ENCODE measurements at places on chromosomes 6 and 20.

DNA sequence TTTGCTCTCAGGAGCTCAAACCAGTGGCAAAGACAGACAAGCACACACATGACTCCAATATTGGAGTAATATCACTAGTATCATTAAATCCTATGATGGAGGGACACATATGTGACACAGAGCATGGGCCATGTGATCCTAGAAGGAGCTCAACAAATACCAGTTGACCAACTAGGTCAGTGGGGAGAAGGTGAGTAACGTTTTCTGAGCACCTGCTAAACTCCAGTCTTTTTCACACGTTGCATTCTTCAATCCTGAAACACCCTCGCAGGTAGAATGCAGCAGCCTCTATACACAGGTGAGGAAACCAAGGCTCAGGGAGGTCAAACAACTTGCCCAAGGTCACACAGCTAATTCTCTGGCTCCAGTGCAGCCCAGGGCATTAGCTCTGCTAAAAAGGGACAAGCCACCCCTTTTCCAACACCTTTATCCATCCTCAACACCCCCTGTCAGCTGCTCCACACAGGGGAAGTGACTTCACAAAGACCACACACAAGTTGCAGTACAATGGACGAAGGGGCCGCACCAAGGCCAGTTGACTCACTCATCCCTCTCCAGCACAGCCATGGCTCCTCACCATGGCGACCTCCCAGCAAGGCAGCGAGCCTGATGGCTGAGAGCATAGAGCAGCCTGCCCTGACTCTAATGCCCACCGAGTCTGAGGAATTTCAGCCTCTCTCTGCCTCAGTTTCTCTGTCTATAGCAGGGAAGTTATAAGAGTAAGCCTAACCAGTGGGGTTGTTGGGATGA lies 4.4 kb downstream of the CAPN11 start:
- no peak for DNase-seq

DNA sequence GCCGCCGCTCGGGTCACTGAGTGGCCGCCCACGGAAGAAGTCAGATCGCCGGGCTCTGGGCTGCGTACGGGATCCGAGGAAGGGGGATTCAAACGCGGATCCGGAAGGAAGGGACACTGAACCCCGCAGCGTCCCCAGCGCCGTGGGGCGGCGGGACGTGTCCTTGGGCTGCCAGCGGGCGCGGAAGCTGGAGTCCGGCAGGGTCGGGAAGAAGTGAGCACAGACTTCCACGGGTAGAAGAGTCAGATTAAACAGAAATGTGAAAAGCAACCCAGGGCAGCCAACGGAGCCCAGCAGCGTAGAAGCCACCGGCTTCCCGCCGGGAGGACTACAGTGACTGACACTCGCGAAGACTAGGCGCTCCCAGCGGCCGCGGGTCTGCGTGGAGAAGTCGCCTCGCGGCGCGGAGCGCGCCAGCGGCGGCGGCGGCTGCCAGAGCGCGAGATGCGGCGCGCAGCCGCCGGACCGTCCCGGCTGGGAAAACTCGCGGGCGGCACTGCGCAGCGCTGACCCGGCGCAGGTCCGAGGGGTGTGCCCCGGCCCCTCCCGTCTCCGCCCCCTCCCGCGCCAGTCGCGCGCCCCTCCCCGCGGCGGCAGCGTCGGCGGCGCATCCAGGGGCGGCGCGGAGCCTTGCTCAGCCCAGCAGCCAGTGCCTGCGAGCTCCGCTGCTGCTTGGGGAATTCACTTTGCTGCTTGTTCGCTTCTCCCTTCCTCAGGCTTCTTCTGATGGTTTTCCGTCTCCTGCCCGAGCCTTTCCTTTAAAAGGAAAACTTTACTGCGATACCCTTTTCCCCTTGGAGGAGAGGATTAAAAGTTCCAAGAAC lies at the start of gene SAMD5:
Gene SAMD5 (plus strand): TSS at position 649 of the 824 bp plus-strand sequence. CDS start 239 bp downstream, outside the sequence.
- no peak for DNase-seq

GRCh38 chr6:111088668-111089003 lies 1.3 kb downstream of the SLC16A10 start:
- no peak for DNase-seq

GRCh38 chr6:55777469-55777868 lies 97.9 kb downstream of the BMP5 start:
- DNase-seq, result no peak

GRCh38 chr6:21414065-21414464 lies 179.5 kb upstream of the SOX4 start:
- no peak for DNase-seq

DNA sequence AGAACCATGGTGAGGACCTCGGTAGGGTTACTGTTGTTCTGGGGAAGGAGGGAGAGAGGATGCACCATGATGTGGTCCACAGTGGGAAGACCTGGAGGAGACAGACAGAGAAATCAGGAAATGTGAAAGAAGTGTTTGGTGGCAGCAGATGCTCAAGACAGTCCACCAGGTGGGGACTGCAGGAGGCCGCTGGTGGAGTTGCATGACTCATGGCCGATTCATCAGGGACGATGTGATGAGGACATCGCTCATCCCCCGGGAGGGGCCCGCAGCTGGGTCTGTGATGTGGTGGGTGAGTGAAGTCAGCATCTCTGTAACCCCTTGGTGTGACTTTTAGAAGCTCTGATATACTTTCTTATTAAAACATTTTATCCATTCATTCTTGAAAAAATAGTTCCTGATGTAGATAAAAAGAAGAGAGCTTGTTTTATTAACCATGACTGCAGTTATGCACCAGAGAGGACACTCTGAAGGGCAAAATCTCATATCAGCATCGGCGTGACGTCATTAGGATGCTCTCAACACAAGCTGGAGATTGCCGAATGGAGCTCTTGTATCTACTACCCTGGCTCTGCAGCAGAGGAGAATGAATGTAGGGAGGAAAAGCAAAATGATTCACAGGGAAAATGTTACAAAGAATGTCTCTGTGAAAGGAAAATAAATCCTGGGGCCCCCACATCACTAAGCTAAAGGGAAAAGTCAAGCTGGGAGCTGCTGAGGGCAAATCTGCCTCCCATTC lies 71.2 kb downstream of the RAMACL start:
- no peak for DNase-seq

GRCh38 chr6:30206152-30206551 lies 7.1 kb downstream of the TRIM26 start:
- DNase-seq, result no peak

DNA sequence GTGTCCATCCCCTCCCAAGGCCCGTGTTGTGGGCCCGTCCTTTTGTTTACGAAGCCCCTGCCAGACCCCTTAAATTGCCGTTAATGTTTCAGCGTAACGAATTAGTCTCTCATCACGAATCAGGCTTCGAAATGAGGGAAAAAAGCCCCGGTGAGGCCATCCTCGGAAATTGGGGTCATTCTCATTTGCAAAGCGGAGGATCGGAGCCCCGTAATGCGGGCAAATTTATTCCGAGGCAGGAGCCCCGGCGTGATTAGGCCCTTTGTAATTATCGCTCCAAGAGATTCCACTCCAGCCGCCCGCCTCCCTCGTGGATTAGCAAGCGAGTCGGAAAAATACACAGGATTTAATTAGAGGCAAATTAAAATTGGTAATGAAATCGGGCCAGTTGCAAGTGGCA lies 44.9 kb upstream of the MDFI start:
- no peak for DNase-seq

- no peak for DNase-seq
These were observed 62.0 kb downstream of the CDH26 start for GRCh38 chr20:60020251-60020650.

GRCh38 chr6:165599121-165599520 lies 63.9 kb downstream of the PDE10A start:
- DNase-seq, result no peak

GRCh38 chr20:33401921-33402369 lies 626 bp upstream of the CDK5RAP1 start:
- no peak for DNase-seq

DNA sequence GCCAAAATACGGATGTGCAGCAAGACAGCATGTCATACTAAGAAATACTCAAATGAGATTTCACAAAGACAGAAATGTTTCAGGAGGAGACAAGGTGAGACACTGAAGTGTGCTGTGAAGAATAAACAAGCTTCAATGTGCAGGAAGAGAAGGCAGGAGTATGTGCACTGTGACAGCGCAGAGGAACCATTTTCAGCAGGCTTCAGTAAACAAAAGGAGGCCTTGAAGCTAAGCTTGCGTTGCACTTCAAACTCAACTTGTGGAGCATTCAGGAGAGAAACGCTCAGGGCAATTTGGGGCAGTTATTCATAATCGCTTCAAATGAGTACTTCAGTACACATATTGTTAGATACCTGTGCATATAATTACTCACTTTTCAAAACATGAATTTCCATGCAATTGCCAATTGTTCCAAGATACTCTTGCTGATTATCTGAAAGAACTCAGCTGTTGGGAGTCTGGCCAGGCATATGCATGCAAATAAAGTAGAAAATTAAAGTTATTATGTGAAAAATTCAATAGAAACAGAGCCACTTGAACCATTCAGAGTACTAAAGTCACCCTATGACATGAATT lies 234.2 kb upstream of the OPRM1 start:
- no peak for DNase-seq

- DNase-seq, result no peak
These were observed 26.4 kb upstream of the MROH8 start for GRCh38 chr20:37205794-37206193.

DNA sequence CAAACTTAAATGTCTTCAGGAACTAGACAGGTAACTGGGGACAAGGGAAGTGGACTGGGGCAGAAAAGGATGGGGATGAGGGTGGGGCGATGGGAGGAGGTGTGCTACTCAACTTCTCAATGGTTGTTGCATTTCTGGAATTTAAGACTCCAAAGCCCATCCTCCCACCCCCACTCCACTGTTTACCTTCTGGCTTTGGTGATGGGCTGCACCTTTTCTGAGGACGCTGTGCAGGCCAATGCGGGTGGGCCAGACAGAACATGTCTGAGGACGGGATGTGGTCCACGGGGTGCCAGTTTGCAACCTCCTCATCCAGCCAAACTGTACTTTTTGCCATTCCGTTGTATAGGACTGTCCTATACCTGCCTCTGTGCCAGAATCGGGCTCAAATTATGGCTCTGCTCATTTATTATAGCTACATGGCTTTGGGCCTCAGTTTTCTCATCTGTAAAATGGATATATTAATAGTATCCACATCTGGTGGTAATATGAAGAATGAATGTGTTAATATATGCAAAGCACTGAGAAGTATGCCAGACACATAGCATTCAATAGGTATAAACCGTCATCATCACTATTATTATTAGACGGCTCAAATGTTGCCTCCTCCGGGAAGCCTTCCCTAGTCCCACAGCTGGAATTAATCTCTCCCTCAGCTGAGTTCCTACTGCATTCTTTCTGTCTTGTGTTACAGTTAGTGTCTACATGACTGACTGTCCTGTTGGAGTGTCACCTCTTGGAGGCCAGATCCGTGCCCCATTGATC lies 31.0 kb upstream of the VEGFA start:
- DNase-seq, result no peak

DNA sequence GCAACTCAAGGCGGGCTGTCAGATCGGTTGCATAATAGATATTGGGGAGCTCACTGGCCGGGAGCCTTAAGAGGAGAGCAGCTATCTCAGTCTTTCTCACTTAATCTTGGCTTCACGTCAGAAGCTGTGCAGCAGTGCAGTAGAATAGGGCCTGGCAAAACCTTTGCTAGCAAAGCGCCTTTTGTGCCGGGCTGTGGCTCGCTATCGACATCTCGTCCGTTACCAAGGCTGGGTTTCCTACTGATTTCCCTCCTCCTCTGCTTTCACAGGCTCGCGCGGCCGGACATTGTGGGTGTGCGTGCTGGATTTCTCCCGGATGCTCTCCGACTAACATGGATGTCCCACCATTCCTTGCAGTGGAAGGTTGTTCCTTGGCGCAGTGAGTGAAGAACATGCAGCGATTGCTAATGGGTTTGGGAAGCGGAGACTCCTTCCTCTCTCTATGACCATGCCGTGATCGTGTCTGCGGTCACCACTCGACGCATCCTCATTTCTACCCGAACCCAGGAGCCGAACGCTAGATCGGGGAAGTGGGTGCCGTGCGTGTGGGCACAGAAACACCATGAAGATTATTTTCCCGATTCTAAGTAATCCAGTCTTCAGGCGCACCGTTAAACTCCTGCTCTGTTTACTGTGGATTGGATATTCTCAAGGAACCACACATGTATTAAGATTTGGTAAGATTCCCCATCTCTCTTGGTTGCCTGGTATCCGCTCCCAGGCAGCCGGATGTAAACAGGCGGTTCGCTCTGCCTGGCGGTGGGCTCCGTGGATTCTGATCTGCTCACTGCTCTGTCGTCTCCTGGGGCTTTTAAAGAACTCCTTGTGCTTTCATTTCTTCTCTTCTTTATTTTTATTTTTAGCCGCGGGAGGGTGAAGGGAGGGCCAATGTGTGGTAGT lies 5.5 kb downstream of the GRIK2 start:
- DNase-seq, result no peak

GRCh38 chr6:19848465-19849029 lies 11.4 kb downstream of the ID4 start:
- no peak for DNase-seq

- DNase-seq, result no peak
These were observed 13.5 kb upstream of the MDFI start for GRCh38 chr6:41624621-41625380.

DNA sequence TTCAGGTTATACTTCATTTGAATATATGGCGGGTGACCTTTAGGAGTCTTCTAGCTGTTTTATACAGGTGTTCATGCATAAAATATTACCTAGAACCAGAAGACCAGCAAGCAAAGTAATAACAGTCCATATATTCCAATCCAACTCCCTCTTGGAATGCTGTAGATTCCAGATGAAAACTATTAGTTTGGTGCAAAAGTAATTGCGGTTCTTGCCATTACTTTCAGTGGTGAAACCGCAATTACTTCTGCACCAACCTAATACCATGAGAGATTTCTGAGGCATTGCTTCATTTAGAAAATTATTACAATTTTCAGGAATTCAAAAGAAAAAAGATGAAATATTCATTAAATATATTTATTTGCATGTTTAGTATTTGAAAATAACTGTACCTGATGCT lies 62.6 kb downstream of the FAM83B start:
- no peak for DNase-seq

DNA sequence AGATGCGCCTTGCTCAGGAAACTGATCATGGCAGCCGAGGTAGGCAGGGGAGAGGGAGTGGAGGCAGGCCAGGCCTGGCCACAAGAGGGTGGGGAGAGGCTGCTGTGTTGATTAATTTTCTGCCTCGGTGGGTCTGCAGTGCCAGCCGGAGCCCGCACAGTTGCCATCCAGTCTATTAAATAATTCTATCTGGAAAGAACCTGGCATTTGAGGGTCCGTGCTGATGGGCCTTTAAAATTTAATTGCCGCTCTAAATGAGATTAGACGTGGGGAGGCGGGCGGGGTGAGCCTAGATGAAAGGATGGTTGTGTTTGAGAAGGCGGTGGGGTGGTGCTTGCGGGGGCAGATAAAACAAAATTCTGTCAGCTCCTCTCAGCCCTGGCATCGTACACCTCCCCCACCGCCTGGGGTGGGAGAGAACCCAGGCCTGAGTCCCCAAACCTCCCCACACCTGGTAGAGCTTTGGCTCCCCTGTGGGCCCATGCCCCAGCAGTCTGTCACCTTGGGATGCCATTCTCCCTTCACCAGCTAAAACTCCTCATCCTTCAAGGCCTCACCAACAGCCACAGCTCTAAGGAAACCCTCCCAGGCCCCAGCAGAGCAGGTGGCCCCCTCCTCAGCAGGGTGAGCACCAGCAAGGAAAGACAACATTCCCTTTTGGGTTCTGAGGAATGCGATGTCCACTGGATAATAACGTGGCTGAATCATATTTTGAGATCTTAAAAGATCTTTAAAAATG lies 167.3 kb downstream of the GRM4 start:
- no peak for DNase-seq

GRCh38 chr6:160331204-160331603 lies 17.0 kb upstream of the SLC22A3 start:
- DNase-seq, result no peak

Measured in stimulated activated CD4-positive, alpha-beta T cell treated with anti-CD3 and anti-CD28 coated beads, Interleukin-15, amount 100 ng/mL, for 1 hour (primary cell).